ENCODE measurements at places on chromosomes 12 and 14.

GRCh38 chr14:85960756-85961155 lies 430.8 kb downstream of the FLRT2 start:
- no peak for DNase-seq

- no peak for DNase-seq
These were observed 115.7 kb downstream of the IGF1 start for GRCh38 chr12:102364709-102365108.

DNA sequence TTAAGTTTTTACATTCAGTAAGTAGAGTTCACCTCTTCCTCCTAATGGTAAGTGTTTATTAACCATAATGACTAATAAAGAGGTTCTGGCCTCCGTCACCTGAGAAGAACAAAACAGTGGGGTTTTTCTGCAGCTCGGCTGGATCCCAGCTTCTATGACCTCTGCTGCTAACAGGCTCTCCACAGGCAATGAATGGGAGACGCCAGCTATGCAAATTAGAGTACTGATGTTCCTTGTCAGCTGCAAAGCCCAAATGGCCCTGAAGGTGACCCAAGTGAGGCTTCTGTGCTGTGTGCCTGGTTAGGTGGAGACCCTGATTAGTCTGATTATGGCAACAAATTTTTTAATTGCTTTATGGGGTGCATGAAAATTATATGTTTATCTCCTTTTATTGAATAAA lies 218.1 kb downstream of the APAF1 start:
- DNase-seq: no peak

DNA sequence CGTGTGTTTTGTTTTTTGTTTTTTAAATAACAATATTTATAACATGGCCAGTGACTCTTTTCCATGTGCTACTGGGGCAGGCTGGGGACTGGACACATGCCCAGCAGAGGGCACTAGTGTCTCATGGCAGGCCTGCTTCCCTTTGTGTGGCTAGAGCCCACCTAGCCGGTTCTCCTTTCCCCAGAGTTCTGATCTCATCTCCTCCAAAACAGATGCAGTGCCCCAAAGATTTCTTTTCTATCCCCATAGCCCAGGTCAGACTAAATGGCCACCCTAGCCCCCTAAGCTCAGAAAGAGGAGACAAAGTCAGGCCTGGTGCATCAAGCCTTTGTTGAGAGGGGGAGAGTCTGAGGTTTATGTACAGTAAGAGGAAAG lies 21.2 kb downstream of the PRPF40B start:
- peak; percentile 76 for DNase-seq

GRCh38 chr14:83864106-83864505 lies 1665.8 kb upstream of the FLRT2 start:
- no peak for DNase-seq

GRCh38 chr12:14532152-14532551 lies 35.5 kb downstream of the PLBD1 start:
- no peak for DNase-seq

DNA sequence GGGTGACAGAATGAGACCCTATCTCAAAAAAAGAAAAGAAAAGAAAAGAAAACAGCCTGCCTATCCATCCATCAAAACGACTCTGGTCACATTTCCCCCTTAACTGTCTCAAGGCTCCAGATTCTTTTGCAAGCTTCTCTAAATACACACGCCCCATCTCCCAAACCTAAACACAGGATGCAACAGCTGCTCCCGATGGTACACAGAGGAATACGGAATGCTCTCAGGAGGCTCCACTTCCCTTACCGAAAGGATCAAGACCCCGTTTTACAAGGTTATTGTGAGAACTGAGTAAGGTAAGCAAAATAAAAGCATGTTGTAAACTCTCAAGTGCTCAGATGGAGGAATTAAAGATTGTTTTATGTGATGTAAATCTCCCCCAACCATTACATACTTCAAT lies 62.3 kb downstream of the NT5DC3 start:
- no peak for DNase-seq

GRCh38 chr12:9745199-9745598 lies 12.3 kb upstream of the CLECL1 start:
- no peak for DNase-seq

DNA sequence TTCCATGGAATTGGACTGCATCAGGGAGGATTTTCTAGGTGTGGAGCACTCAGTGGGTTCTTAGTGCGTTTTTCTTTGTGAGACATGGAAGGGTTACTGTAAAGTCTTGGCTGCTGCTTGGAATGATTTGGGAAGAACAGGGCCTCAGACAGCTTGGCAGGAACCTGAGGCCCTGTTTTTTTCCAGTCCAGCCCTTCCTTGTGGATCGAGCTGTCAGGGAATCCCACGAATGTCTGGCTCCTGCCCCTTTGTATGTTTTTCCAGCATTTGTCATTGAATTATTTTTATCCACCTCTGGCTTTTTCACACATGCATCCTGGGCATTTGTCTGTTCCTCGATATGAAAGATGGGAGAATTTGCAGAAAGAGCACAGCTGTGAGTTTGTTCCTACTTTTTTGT lies 158.5 kb downstream of the TGFB3 start:
- no peak for DNase-seq

- DNase-seq: no peak
These were observed 127.0 kb downstream of the MED13L start for GRCh38 chr12:116150452-116150851.

DNA sequence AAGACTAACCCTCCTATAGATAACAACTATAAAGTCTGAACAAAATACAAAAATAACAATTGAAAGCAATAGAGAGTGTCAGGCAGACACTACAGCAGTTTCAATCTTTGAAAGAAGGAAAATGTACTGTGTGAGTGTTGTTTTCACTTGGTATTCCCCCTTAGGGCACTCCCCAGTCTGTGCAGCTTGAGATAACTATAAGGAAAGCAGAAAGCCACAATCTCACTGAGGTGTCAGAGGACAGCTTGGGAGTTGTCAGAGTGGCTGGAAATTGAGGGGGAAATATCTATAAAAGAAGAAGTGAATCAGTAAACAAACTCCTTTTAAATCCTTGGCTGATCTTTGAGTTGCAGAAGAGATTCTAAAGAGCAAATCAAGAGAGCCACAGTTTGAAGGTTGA lies 364.8 kb downstream of the NELL2 start:
- DNase-seq: no peak

DNA sequence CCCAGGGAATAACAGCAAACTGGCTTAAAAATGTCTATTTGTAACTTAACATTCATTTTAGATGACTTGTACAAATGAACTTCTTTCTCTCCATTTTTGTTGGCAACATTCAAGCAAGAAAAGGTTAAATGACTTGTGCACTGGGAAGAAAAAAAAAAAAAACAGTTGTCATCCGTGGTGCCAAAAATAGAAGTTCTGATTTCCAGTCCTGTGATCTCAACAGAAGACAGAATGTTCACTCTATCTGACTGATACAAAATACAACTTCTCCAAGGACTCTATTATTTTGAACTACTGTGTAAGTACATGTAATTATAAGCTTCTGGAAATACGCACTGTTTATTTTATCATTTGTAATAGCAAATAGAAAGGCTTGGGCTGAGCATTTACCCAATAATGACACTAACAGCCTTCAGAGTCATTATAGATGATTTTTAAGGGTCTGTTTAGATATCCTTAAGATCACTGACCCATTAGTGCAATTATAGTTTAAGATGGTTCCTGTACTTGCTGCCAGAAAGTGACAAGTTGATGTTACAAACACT lies 59.9 kb downstream of the LIN7A start:
- DNase-seq: no peak

- no peak for DNase-seq
These were observed 60.3 kb upstream of the TBX3 start for GRCh38 chr12:114744285-114744684.

DNA sequence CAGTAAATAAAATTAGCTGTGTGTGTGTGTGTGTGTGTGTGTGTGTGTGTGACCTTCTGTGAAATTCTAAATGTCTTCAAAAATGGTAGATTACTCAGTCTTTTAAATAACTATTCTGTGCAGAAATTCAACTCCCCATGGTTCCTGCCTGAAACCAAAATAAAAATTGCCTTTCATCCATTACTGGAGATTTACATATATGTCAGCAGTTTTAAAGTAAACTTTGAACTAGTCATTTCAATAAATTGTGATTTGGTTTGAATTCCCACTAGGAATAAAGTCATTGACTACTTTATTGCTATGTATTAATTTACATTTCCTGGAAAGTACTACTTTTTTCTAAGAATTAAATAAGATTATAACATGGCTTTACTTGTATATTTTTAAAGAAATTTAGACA lies 5.3 kb downstream of the ELK3 start:
- DNase-seq: no peak

DNA sequence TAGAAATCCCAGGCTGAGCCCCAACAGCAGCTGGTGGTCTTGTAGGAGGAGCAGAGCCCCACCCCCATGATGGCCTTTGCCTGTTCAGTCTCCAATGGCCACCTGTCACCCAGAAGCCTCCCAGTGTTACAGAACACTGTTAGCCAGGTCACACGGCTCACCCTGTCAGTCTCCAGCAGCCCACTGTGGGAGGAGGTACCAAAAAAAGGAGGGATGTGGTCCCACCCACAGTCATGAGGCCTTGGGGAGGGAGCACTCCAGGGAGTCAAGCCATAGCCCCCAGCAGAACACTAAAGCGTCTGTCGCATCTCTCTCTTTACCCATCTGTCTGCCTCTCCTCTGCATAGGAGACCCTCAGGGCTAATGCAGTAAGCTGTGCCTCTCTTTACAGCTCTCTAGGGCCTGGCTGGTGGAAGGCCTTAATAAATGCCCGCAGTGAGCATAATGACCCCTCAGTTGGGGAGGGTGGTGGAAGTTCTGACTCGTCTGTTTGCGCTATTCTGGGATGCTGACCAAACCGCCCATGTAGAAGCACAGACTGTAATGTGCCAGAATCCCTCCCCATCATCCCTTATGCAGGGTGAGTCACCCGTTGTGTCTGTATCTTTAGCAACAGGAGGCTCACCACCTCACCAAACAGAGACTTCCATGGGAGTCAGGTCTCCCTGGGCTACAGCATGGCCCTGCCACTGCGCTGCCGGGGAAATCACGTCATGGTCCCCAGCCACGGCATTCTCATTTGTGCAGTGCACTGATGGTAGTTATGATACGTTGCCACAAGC lies 14.6 kb downstream of the C14orf132 start:
- DNase-seq: no peak

DNA sequence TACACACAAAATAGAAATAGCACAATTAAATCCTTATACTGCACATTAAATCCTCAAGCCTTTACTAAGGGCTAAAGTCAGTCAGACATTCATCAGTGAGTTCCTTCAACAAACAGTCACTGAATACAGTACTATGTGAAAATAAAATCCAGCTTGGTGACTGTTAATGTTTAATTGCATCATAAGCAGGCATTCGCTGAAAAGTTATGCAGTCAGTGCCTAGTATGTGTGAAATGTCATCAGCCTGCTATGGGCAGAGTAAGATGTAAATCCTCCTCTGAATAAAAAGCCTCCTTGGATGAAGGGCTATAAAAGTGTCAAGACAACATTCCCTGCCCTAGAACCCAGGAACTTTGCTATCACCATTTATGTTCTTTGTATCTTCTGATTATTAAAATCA lies 116.4 kb downstream of the PRICKLE1 start:
- no peak for DNase-seq

DNA sequence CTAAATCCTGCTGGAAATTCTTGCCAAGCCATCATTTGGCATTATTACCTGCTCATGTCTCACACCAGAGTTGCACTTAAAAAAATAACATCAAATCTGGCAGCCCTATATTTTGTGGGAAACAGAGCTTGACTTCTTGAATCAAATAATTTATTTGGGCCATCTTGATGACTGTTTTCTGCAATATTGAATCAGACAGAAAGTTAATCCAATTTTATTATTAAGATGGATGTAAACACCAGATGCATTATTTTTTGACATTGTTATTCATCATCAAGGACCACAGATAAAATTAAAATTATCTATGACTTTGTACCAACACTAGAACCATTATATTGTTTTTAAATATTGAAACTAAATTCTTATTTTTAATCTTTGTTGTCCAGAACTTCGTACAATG lies 132.9 kb downstream of the PTPRR start:
- DNase-seq: no peak

DNA sequence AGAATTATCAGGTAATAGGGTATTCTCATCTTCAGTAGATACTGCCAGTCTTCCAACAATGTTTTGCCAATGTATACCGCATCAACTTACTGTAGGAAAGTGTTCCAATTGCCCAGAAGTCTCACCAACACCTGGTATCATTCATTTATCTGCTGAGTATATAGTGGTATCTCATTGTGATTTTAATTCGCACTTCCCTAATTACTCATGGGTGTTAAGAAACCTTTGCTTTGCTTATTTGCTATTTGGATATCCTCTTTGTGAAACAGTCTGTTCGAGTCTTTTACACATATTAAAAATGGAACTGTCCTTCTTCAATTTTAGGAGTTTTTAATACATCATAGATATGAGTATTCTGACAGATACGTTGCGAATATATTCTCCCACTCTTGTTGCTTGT lies 6.1 kb downstream of the TM7SF3 start:
- no peak for DNase-seq

DNA sequence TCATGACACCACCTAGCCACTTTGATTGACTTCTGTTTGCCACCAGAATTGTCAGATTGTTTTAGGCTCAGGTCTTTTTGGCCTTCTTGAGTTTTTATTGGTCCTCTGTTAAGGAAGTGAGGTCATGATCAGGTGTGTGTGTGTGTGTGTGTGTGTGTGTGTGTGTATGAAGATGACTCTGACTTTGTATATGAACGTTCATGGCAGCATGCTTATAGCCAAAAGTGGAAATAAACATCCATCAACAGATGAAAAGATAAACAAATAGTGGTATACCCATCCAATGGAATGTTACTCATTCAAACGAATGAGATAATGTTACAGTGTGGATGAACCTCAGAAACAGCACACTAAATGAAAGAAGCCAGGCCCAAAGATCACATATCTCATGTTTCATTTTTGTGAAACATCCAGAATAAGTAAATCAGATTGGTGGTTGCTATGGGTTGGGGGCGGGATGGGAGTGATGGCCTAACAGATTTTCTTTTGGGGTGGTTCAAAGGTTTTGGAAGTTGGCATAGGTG lies 258.6 kb downstream of the KTN1 start:
- no peak for DNase-seq

DNA sequence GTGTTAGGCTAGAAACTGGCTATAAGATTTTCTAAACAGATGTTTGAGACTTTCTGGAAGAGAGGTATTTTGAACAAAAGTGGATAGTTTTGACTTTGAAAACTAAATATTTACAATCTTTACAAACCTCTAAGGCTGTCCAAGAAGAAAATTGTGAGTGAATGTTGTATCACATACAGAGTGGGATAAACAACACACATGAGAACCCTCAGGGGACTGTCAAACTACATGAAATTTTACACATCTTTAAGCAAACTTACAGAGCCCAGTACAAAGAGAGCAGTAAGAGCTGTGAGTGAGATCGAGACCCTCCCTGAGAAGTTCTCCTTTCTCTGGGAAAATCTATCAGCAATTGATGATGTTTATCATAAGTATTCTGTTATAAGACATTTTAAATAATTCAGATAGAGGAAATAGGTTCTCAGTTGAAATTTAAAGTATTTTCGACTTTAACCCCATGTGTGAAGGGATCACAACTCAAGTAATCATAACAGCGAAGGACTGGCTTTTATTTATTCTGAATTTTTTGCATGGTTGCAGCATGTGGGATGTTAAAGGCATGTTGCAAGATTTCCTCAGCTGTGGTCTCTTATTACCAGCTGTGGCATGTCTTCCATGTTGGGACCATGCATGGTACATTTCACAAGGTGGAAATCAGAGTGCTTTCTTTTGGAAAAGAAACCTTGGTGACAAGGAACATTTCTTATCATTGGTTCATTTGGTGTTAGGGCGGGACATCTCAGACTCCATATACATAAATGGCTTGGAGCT lies 264.0 kb upstream of the PRICKLE1 start:
- no peak for DNase-seq

GRCh38 chr12:51127050-51127729 lies 43.8 kb upstream of the CSRNP2 start:
- DNase-seq: no peak

- DNase-seq: no peak
These were observed 42.8 kb downstream of the STXBP6 start for GRCh38 chr14:25006961-25007795.
